ENCODE measurements at places on chromosomes 5 and 9.

DNA sequence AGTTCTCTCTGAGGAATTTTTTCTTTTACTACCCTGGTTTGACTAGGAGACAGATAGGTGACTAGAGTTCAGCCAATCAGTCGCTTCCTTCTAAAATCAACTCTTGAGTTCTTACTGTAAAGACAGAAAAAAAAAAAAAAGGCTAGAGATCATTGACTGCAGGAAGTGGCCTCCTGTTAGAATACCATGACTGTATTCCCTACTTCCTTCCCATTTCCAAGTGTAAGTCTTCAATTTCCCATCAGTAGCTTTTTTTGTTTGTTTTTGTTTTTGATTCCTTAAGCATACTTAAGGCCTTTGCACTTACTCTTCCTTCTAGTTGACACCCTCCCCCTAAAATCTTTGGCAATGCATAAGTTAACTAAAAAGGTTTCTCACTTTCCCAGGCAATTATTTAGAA is 154.3 kb downstream of the HMHB1 start:
- DNase-seq, result no peak
- H3K36me3 ChIP-seq, result no peaks in the 10 kb centered on the region
- no peak overlapping the region for H3K27ac ChIP-seq
- H3K4me3 ChIP-seq, result no peak overlapping the region

GRCh38 chr9:126509718-126510117 is 104.0 kb upstream of the LMX1B start:
- no peak overlapping the region for H3K27ac ChIP-seq
- no peak for DNase-seq
- H3K4me1 ChIP-seq, result no peaks in the 10 kb centered on the region

DNA sequence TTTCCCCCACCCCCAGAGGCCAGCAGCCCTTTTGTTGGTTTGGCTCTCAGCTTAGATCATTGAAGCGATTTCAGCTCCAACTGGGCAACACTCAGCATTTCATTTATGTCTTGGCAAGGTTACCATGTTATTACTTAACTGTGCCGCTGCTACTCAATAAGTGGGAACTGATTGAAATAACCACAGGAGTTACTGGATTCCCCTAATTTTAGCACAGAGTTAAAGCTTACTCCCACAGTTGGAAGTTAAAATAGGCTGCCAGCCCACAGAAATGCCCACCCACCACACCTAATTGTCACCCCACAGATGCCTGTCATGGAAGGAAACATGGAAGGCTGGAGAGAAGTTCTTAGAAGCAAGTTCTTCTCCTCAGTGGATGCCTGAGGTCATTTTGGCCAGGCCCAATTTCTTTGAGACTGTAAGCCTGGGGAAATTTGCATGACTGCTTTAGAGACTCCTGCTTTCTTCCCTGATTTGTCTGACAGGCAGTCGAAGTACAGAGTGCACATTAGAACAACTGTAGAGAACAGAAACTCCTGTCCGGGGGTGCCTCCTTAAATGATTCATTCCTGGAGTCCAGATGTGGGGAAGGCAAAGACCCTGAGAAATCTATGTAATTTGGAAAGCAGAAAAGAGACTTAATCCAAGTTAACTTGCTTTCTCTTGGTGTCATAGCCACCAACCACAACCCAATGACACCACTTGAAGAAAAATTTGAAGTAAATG is 370.0 kb downstream of the ZSWIM6 start:
- H3K4me1 ChIP-seq, result no peaks in the 10 kb centered on the region
- no peak overlapping the region for H3K4me3 ChIP-seq
- no peak for DNase-seq

GRCh38 chr5:172586125-172587060 is 54.7 kb upstream of the NEURL1B start:
- H3K27me3 ChIP-seq, result peaks cover 10% of the 10 kb centered on the region
- no peaks in the 10 kb centered on the region for H3K4me1 ChIP-seq
- H3K4me3 ChIP-seq, result no peak overlapping the region
- H3K27ac ChIP-seq, result no peak overlapping the region

DNA sequence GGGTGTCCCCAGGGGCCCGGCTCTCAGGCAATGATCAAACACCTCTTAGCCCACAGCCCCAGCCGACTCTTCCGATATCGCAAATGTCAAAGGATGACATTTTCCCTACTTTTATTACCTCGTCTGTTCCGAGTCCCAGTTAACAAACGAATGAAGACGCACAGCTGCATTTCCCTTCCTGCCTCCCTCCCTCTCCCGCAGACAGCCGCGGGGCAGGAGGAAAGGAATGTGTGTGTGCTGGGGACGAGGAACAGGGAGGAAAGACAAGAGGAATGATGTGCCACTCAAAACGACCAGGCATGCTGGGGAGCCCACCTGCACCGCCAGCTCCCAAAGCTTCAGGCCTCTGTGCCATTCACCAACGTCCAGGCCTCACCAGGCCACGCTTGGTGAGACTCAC is 125.9 kb upstream of the SARDH start:
- no peaks in the 10 kb centered on the region for H3K27me3 ChIP-seq
- no peaks in the 10 kb centered on the region for H3K4me1 ChIP-seq
- H3K4me3 ChIP-seq, result no peak overlapping the region

- peaks cover 15% of the 10 kb centered on the region for H3K4me1 ChIP-seq
- no peaks in the 10 kb centered on the region for H3K27me3 ChIP-seq
- peak; percentile 60 for DNase-seq
- H3K27ac ChIP-seq, result peak overlapping the region; percentile 45
Observed at GRCh38 chr9:7879551-7880245, 80.1 kb upstream of the DMAC1 start.

DNA sequence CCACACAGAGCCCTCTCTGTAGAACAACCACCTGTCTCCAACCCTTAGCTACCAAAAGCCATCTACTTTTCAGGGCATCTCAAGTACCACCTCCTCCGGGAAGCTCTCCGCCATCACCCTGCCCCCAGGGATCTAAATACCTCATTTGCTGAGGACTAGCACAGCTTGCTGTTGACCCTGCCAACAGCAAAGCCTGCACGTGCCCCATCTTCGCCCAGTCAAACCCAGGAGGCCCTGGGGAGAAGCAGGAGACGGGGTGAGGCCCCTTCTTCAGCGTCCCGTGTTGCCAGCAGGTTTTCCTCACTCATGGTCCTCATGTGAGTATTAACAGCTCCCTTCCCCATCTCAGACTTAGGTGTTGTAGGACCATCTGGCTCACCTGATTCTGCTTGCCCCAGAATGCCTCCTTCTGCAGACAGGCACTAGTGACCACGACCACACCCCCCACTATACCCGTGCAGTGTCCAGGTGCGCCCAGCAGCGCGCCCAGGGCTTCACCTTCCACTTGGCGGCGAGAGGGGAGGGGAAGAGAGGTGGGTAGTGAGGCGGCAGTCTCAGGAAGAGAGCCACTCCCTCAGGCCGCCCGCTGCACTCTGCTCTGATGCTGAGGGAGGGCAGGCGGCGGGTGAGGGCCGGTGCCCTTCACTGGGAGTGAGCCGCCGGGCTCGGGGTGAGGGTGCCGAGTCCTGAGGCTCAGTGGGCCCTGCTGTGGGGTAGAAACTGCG is 11.1 kb downstream of the VAV2 start:
- no peaks in the 10 kb centered on the region for H3K4me1 ChIP-seq
- H3K4me3 ChIP-seq, result no peak overlapping the region
- H3K36me3 ChIP-seq, result no peaks in the 10 kb centered on the region
- no peaks in the 10 kb centered on the region for H3K27me3 ChIP-seq

GRCh38 chr9:124297551-124297901 is 39.8 kb downstream of the NEK6 start:
- H3K4me3 ChIP-seq, result no peak overlapping the region
- peaks cover 16% of the 10 kb centered on the region for H3K4me1 ChIP-seq
- no peak for DNase-seq
- no peaks in the 10 kb centered on the region for H3K27me3 ChIP-seq
- no peaks in the 10 kb centered on the region for H3K36me3 ChIP-seq

- DNase-seq, result no peak
- H3K4me1 ChIP-seq, result peaks cover 4% of the 10 kb centered on the region
- H3K27me3 ChIP-seq, result peaks cover 10% of the 10 kb centered on the region
Observed at GRCh38 chr9:35680331-35681105, 6.8 kb downstream of the CA9 start.

DNA sequence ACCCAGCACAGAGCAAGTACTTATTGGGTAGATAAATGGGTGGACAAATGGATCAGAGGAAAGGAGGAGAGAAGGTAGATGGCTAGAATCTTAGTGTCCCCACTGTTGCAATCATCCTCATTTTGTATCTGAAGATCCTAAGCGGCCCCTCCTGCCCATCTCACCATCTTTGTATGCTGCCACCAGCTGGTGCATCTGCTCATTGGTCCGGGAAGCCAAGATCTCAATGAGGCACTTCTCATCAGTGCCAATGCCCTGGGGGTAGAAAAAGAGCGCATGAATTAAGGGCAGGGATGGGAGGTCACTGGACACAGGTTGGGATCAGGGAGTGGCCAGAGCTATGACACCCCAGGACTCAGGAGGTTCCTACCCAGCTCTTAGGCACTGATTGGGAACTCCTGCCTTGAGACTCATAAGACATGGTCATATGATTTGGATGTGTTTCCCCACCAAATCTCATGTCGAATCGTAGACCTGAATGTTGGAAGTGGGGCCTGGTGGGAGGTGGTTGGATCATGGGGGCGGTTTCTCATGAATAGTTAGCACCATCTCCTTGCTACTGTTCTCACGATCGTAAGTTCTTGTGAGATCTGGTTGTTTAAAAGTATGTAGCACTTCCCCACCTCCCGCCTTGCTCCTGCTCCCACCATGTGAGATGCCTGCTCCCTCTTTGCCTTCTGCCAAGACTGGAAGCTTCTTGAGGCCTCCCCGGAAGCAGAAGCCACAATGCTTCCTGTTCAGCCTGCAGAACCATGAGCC is 20.3 kb downstream of the ANXA6 start:
- H3K4me3 ChIP-seq, result no peak overlapping the region
- H3K27me3 ChIP-seq, result no peaks in the 10 kb centered on the region
- peaks cover 82% of the 10 kb centered on the region for H3K36me3 ChIP-seq
- peak overlapping the region; percentile 60 for H3K27ac ChIP-seq
- no peak for DNase-seq

DNA sequence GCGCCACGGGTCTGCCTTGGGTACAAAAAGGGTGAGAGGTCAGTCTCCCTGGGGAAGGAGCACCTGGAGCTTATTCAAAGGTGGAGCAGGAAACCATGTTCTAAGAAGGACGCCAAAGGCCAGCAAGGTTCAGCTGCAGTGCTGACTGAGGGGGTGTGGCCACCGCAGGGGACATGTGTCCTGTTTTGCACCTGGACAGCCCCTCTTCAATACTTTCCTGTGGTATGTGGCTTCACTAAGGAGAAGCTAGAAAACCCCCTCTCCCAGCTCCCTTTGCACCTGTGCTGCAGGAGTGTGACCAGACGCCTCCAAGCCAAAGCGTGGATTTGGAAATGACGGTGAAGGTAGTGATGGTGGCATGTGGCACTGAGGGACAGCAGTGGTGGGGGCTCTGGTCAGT is 23.6 kb downstream of the TRIM14 start:
- no peak for DNase-seq
- H3K27me3 ChIP-seq, result no peaks in the 10 kb centered on the region
- H3K36me3 ChIP-seq, result peaks cover 69% of the 10 kb centered on the region
- H3K4me3 ChIP-seq, result no peak overlapping the region

DNA sequence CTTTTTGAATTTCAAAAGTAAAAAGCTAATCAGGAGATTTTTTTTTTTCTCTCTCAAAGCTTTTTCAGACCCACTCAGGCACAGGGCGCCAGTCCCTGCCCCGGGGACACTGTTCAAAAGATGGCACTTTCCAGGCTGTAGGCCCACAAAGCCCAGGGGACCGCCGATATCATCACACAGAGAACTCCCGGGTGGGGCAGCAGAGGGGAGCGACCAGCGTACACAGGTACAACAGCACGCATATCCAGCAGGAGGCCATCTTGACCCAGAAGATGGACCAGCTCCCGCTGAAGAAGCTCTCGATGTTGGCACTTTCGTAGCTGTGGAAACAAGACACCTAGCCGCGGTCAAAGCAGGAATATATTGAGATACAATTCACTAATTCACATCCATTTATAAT is 108.3 kb downstream of the THBS4 start:
- peaks cover 34% of the 10 kb centered on the region for H3K4me1 ChIP-seq
- no peaks in the 10 kb centered on the region for H3K27me3 ChIP-seq
- H3K36me3 ChIP-seq, result peaks cover 40% of the 10 kb centered on the region
- DNase-seq, result no peak
- H3K4me3 ChIP-seq, result no peak overlapping the region

GRCh38 chr5:35066260-35066795 is 18.6 kb upstream of the AGXT2 start:
- no peak overlapping the region for H3K27ac ChIP-seq
- no peaks in the 10 kb centered on the region for H3K36me3 ChIP-seq
- no peaks in the 10 kb centered on the region for H3K4me1 ChIP-seq
- DNase-seq, result no peak
- H3K27me3 ChIP-seq, result peaks cover 19% of the 10 kb centered on the region
- H3K4me3 ChIP-seq, result no peak overlapping the region

GRCh38 chr9:27638716-27639115 is 65.4 kb upstream of the C9orf72 start:
- H3K27ac ChIP-seq, result no peak overlapping the region
- no peak overlapping the region for H3K4me3 ChIP-seq

DNA sequence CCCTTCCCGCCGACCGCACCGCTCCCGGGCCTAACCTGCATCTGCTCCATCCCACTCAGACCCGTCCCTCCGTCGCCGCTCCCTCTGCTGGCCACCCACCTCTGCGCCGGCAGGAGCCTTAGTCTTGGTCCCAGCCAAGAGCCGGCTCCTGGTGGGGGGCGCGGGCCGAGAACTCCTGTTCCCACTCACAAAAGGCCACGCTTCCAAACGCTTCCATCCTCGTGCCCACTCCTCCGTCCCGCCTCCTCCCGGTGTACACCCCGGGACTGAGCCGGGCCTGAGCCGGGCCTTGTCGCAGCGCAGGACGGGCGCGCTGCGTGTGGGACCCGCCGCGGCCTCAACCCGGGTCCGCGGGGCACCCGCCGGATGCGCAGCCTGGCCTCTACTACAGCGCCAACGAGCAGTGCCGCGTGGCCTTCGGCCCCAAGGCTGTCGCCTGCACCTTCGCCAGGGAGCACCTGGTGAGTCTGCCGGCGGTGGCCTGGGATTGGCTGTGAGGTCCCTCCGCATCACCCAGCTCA is 7.5 kb downstream of the ADAMTS13 start:
- H3K27ac ChIP-seq, result no peak overlapping the region
- no peak overlapping the region for H3K4me3 ChIP-seq
- H3K27me3 ChIP-seq, result peaks cover 23% of the 10 kb centered on the region
- DNase-seq, result no peak
- no peaks in the 10 kb centered on the region for H3K36me3 ChIP-seq
- H3K4me1 ChIP-seq, result peaks cover 9% of the 10 kb centered on the region

GRCh38 chr9:1879501-1879900 is 135.6 kb upstream of the SMARCA2 start:
- peaks cover 22% of the 10 kb centered on the region for H3K4me1 ChIP-seq
- no peak overlapping the region for H3K4me3 ChIP-seq
- DNase-seq, result no peak
- H3K36me3 ChIP-seq, result no peaks in the 10 kb centered on the region

DNA sequence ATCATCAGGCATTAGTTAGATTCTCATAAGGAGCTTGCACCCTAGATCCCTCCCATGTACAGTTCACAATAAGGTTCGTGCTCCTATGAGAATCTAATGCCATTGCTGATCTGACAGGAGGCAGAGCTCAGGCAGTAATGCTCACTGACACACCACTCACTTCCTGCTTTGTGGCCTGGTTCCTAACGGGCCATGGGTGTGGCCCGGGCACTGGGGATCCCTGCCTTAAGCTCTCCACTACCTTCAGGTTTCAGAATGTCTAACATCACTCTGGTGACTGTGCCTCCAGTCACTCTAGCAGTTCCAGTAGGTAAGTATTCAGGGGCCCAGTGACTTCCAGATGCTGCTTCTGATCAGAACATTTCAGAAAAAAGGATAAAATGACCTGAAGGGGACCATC is 152.4 kb downstream of the LRRC70 start:
- DNase-seq, result peak; percentile 54
- no peaks in the 10 kb centered on the region for H3K36me3 ChIP-seq
- peaks cover 11% of the 10 kb centered on the region for H3K4me1 ChIP-seq

- H3K27ac ChIP-seq, result peak overlapping the region; percentile 78
- peaks cover 20% of the 10 kb centered on the region for H3K27me3 ChIP-seq
- peaks cover 26% of the 10 kb centered on the region for H3K4me1 ChIP-seq
- peak; percentile 46 for DNase-seq
Observed at GRCh38 chr9:125747765-125748445, 732 bp downstream of the PBX3 start.

Data from activated CD8-positive, alpha-beta memory T cell treated with anti-CD3 and anti-CD28 coated beads, Interleukin-2, amount 10 ng/mL, durations not matched to agents 7 days and 5 days (primary cell).